ENCODE measurements at places on chromosomes 13 and 19.

DNA sequence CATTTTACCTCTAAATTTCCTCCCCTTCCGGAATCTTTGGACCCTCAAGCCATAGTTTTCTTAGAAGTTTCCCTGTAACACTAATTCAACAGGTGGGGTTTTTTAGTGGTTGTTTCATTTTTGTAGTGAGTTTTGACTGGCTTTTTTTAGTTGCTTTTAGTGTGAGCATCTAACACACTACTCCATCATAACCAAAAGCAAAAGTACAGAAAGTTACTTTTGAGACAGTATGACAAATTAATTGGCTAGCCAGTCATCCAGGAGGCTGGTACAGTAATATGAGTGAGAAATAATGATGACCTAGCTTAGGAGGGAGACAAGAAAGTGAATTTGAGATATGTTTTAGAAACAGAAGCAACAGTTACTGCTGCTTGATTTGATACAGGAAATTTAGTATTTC is 71.5 kb downstream of the DNAJC15 start:
- no peak for DNase-seq

DNA sequence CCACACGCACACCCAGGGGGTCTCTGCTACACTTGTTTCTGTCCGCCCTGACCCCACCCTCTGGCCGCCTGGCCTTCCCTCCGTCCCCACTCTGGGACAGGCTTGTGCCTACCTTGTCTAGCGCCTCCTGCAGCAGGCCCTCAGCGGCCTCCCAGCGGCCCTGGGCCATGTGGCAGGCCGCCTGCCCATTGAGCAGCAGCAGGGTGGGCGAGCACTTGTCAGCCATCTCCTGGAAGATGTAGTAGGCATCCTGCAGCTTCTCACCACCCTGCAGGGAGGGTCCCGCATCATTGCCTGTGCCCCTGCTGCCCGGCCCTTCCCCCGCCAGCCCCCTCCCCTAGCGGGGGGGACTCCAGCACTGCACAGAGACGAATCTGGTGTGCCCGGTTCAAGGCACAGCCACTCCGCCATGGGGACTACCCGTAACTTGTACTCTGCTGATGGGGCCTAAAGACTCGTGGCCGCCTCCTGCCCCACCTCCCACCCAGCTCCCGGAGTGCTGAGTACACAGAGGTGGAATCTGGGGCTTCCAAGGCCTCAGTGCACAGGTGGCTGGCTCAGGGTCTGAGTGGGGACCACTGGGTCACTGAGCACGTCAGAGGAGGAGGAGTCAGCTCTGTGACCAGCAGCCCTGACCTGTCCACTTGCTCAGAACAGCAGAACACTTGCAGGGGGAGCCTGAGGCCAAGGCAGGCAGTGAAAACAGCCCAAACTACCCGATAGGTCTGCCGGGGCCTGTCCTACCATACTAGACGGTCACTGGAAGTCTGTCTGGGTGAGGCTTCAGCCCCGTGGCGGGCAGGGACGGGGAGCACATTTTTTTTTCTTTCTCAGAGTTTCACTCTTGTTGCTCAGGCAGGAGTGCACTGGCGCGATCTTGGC is 7.4 kb upstream of the CERS1 start:
- DNase-seq = no peak

GRCh38 chr19:15317392-15318071 is 14.8 kb downstream of the BRD4 start:
- no peak for DNase-seq

DNA sequence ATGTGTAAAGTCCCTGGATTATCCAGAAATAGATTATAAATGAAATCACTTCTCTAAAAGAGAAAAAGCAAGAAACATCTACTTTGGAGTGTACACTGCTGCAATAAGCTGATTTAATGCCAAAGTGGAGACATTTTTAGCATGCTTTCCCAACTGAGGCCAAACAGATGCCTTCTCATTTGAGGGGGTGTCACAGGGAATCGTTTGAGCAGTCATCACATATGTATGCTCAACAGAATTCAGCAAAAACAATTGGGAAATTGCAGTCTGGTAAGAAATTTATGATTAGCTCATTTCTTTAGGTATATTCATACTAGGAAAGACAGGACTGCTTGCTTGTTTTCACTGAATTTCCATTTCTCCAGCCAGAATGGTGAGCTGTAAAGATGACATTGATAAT is 27.3 kb upstream of the TPP2 start:
- no peak for DNase-seq

All from activated gamma-delta T cell (primary cell).